ENCODE measurements at places on chromosomes 16 and 17. TPM values are rescaled to one million over a fixed set of nuclear protein-coding genes. Genes with fewer than 3 reads are reported as not detected.

Gene HSD17B2
- not detected for total RNA-seq

Gene ZNF48
- total RNA-seq = 13.6 TPM

Gene GP2
- not detected for total RNA-seq

Gene OR2C1
- total RNA-seq = not detected

Gene GCGR
- total RNA-seq = not detected

Gene MT1B
- not detected for total RNA-seq

Gene DRC7
- not detected for total RNA-seq

Gene PRSS33
- total RNA-seq = not detected

Data from activated CD4-positive, alpha-beta memory T cell treated with anti-CD3 and anti-CD28 coated beads for 36 hours (primary cell).